ENCODE measurements at places on chromosomes 7 and 10. TPM values are rescaled to one million over a fixed set of nuclear protein-coding genes. Genes with fewer than 3 reads are reported as not detected.
A peak's percentile ranks its signal among the peaks of the same experiment; 100 is the strongest.

Gene PTPRN2
- 2.2 TPM for polyA plus RNA-seq

DNA sequence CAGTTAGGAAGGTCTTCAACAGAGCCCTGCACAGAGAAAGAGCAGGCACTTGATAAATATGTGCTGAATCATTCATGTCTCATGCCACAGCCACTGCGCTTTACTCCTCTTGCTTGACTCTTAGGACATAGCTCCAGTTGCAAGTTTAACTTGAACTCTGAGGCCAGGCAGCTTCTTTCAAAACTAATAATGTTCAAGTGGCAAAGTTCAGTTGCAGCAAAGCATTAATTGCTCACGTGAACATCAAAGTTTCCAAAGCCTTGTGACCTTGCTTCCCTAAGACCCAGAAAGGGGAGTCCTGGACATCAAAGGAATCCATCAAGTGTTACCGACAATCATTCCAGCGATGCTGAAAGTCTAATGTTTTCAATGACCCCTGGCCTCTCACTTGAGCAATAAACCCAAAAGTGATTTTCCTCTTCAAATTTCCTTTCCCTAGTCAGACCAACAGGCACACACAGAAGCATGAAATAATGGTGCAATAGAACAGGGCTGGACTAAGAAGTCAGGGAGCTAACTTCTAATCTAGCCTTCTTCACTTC is 21.8 kb upstream of the TECTB start:
- no peak overlapping the region for H3K4me3 ChIP-seq
- no peak overlapping the region for H3K27ac ChIP-seq
- H3K4me1 ChIP-seq, result no peaks in the 10 kb centered on the region
- H3K27me3 ChIP-seq, result peaks cover 7% of the 10 kb centered on the region
- no peaks in the 10 kb centered on the region for H3K36me3 ChIP-seq

- DNase-seq, result peak; percentile 16
- no peak overlapping the region for H3K4me3 ChIP-seq
- H3K4me1 ChIP-seq, result peaks cover 38% of the 10 kb centered on the region
These were observed 59.6 kb downstream of the ADRB1 start for GRCh38 chr10:114103284-114103683.

DNA sequence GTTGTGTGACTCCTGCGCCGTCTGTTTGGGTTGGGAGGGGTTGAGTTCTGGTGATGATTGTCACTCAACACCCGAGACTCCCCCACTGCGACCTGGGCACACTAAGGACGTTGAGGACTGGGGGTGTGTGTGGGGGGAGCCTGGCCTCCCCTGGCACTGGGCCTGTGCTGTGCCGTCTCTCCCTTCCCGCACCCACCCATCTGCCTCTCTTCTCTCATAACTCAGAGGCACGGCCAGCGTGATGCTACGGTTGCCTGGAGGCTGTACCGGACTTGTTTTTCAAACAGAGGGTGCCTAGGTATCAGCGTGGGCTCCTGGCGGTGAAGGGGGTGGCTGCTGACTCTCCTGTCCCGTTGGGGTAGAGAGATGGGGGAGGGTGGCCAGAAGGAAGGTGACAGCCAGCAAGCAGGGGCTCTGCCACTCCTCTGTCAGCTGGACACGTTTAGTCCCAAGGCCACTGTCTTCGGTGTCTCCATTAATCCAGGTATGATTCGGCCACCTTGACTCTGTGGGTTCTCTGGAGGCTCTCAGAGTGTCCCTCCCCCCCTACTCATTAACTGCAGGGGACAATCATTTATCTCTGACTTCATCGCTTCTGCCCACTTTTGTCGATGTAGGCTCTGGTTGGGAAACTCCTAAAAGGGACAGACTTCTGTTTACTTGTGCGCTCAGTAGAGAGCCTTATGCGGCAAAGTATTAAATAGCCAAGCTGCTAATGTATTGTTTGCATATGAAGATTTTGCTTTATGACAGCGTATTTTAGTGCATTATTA is 56.5 kb upstream of the PFKFB3 start:
- peak overlapping the region; percentile 60 for H3K4me3 ChIP-seq
- H3K4me1 ChIP-seq, result peaks cover 45% of the 10 kb centered on the region
- peaks cover 2% of the 10 kb centered on the region for H3K27me3 ChIP-seq
- peak overlapping the region; percentile 56 for H3K27ac ChIP-seq
- no peaks in the 10 kb centered on the region for H3K36me3 ChIP-seq
- DNase-seq, result no peak

Data from immature natural killer cell (primary cell).